8988T (cell line): ENCODE measurements at places on chromosomes 2 and 18.
A peak's percentile ranks its signal among the peaks of the same experiment; 100 is the strongest.

GRCh38 chr2:43280994-43281393 is 54.6 kb upstream of the ZFP36L2 start:
- no peak for DNase-seq

- no peak for DNase-seq
Measured at GRCh38 chr18:51666763-51667191, 469.3 kb upstream of the MEX3C start.

GRCh38 chr2:64442277-64442676 is 11.7 kb upstream of the LGALSL start:
- DNase-seq: no peak

DNA sequence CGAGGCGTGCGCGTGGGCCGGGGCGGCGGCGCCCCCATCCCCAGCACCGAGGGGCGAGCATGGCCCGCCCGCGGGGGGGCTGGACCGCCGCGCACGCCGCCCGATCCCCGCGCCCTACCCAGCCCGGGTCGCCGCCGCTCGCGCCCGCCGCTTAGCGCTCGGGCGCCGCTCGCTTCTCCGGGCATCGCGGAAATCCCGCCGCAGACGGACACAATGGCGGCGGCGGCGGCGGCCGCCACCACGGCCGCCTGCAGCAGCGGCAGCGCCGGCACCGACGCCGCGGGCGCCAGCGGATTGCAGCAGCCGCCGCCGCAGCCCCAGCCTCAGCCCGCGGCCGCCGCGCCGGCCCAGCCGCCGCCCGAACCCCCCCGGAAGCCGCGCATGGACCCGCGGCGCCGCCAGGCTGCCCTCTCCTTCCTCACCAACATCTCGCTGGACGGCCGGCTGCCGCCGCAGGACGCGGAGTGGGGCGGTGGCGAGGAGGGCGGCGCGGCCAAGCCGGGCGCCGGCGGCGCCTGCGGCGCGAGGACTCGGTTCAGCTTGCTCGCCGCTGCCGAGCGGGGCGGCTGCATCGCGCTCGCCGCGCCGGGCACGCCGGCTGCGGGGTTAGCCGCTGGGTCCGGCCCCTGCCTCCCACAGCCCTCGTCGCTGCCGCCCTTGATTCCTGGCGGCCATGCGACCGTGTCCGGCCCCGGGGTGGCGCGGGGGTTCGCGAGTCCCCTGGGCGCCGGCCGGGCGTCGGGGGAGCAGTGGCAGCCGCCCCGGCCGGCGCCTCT is 453 bp downstream of the CABLES1 start:
- peak; percentile 98 for DNase-seq
